ENCODE measurements at places on chromosomes 6 and 20.
A peak's percentile ranks its signal among the peaks of the same experiment; 100 is the strongest.

- no peak for DNase-seq
Observed at GRCh38 chr6:54830216-54830615, 16.4 kb upstream of the FAM83B start.

DNA sequence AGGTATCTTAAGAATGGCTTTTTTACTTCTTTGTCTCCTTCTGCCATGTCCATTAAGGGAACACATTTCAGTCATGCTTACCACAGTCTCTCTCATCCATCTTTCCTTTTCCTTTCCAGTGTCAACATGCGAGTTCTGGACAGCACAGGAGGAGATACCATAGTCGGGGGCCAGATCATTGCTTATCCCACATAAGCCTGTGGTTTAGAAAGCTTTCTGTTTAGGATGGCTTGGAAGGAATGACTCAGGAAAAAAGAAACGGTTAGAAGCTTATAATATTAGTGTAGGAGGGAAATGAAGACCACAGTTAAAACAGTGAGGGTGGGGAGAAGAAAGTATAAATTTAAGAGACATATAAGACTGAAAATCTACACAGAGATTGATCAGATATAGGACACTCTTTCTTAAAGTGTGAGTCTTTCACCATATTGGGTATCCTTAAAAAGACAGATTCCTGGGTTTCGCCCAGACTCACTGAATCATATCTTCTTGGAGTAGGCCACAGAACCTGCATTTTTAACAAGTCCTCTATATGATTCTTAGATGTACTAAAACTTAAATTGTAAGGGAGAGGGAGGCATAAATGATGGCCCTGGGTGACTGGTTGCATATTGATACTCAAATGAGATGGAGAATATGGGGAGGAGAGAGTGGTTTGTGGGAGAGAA is 36.1 kb downstream of the DSE start:
- no peak for DNase-seq

DNA sequence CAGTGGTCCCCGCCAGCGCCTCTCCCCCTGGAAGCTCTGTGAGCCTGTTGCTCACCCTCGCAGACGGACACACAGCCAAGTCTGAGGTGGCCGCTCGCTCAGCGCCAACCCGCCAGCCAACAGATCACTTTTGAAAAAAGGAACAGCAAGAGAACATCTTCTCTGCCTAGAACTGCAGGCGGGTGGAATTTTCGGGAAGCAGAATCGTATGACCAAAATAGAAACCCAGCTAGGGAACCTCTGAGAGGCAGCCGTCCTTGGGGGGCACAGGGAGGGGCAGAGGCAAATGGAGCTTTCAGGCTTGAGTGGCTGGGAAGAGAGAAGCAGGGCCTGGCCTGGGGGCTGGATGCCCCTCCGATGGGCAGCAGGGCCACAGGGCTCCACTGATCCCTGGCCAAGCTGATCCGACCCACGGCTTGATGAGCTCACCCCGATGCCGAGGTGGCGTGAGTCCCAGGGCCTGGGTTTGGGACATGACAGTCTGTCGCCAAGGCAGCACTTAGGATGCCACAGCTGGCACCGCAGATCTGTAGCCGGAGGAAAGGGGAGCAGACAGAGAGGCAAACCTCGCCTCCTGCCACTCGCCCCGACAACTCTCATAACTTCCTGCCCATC is 9.8 kb downstream of the NFATC2 start:
- peak; percentile 80 for DNase-seq

- no peak for DNase-seq
Observed at GRCh38 chr6:82045965-82046756, 201.4 kb downstream of the IBTK start.

All from psoas muscle (tissue), 8 donors.